ENCODE measurements at places on chromosomes 13 and 19.

GRCh38 chr13:27016875-27017274 lies 154.7 kb downstream of the USP12 start:
- DNase-seq, result no peak

GRCh38 chr19:54674021-54674617 lies 11.3 kb downstream of the LILRB4 start:
- DNase-seq, result no peak

GRCh38 chr13:26485288-26485687 lies 72.2 kb upstream of the WASF3 start:
- DNase-seq, result no peak

DNA sequence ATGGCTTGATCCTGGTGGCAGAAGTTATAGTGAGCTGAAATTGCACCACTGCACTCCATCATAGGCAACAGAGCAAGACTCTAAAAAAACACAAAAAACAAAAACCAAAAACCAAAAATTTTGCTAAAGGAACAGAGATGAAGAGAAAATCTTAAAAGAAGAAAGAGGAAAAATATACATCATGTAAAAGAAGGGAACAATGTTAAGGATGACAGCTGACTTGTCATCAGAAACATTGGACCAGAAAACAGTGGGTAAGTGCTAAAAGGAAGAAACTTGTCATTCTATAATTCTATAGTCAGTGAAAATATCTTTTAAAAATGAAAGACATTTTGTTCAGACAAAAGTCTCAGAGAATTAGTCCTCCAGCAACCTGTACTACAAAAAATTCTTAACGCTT lies 93.8 kb downstream of the WASF3 start:
- DNase-seq, result no peak

DNA sequence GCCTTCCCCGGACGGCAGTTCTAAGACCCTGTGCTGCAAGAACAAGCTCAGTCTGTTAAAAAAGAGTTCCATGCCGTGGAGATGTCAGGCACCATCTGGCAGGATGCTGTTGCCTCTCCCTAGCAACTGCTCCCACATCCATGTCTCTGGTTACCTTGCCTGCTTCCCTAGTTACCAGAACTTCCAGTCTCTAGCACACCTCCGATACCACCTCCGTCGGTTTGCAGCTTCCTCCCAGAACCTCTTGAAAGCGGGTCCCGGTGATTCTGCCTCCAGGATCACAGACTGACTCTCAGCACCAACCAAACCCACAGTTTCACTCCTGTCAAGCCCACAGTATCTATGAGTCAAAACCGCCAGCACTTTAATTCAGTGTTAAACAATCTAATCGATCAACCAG lies 55.4 kb downstream of the KCTD12 start:
- no peak for DNase-seq

DNA sequence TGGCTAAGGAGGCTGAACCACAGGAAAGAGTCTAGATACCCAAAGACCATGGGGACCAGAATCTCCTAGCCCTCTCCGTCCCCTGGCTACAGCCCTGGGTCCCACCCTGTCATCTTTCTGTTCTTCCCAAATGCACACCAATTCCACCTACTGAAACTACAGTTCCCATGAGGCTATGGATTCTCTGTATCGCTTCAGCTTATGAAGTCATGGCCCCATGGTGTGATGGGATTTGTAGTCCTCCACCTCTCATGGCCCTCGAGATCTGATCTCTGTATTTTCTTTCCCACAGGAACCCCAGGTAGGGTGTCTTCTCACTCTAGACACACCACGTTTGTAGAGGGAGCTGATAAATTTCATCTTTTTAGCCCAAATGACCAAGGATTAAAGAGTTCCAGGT lies 11.8 kb downstream of the PTPRH start:
- no peak for DNase-seq

DNA sequence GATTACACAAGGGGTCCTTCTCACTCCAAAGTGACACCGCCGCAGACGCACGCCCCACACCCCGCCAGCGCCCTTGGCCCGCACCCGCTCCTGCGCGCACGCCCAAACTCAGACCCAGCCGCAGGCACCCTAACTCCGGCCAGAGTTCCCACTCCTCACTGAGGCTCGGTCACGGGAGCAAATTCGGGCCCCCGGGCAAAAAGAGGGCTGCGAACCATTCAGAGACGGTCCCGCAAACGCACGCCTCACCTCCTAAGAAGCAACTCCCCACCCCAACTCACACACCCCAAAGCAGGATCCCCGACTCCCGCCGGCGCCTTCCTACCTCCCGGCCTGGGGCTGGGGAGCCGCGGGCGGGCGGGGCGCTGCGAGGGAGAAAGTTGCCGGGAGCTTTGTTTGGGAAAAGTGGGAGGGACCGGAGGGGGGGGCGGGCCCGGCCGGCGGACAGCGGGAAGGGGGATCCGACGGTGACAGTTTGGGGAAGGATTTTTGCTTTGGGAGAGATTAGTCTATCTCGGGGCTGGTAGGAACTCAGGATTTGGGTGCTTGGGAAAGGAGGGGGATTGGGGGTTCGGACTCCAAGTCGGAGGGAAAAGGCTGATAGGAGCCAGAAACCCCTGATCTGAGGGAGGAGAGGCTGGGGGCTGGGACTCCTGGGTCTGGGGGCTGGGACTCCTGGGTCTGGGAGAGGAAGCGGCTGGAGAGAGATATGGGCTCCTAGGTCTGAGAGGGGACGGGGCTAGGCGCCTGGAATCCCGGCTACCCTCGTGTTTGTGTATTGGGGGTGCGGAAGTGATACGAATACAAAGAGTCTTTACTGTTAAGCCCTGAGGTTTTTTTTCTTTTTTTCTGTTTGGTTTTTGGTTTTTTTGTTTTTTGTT lies at the start of gene TEAD2:
Gene TEAD2, minus strand, starts transcription at position 369 of the 881 bp plus-strand sequence. CDS start 2,341 bp downstream, outside the sequence.
- DNase-seq, result no peak

All from stimulated activated CD4-positive, alpha-beta T cell treated with anti-CD3 and anti-CD28 coated beads, Interleukin-4, amount 100 ng/mL, for 24 hours (primary cell).